ENCODE measurements at places on chromosomes 13 and 19.

GRCh38 chr13:113861433-113862030 is 2.3 kb downstream of the GAS6 start:
- no peak for DNase-seq

DNA sequence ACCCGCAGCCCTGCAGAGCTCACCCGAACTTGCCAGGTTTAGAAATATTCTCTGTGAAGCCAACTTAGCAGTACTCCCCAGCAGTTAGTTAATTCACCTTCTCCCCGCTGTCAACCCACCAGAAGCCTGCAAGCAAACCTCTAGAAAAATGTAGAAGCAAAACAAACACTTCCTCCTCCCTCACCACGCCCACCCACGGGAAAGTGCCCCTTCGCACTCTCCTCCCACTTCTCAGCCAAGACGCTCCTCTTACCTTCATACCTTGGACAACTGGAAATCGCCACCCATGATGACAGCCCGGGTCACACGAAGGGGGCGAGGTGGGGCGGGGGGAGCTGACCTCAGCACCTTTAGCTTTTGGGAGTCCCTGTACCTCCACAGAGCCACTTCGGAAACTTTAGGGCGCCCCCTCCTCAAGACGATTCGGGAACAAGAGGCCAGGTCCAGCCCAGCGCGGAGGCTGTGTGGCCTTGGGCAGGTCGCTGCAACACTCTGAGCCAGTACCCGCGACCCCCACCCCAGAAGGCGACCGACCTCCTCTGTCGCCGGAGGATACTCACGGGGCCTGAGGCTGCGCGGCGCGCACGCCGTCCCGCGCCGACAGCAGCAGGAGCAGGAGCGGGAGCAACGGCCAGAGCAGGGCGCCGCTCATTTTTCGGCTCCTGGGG is 485 bp downstream of the CPAMD8 start:
- no peak for DNase-seq

- no peak for DNase-seq
These were observed 28.0 kb upstream of the WASF3 start for GRCh38 chr13:26529441-26529840.

DNA sequence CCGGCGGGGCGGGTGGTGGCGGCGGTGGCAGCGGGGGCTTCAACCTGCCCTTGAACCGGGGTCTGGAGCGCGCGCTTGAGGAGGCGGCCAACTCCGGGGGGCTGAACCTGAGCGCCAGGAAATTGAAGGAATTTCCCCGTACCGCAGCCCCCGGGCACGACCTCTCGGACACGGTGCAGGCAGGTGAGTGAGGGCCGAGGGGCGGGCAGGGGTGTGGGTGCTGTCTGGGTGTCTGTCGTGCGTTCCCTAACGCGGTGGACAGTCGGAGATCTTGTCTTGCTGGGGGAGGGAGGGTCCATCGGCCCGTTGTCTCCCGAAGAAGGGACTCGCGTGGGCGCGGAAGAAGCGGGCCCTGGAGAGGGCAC is 533 bp downstream of the LRCH1 start:
- DNase-seq: no peak

- no peak for DNase-seq
These were observed 58.4 kb downstream of the ENOX1 start for GRCh38 chr13:43728421-43728820.

- peak; percentile 92 for DNase-seq
These were observed 40.8 kb upstream of the ISYNA1 start for GRCh38 chr19:18478545-18479311.

DNA sequence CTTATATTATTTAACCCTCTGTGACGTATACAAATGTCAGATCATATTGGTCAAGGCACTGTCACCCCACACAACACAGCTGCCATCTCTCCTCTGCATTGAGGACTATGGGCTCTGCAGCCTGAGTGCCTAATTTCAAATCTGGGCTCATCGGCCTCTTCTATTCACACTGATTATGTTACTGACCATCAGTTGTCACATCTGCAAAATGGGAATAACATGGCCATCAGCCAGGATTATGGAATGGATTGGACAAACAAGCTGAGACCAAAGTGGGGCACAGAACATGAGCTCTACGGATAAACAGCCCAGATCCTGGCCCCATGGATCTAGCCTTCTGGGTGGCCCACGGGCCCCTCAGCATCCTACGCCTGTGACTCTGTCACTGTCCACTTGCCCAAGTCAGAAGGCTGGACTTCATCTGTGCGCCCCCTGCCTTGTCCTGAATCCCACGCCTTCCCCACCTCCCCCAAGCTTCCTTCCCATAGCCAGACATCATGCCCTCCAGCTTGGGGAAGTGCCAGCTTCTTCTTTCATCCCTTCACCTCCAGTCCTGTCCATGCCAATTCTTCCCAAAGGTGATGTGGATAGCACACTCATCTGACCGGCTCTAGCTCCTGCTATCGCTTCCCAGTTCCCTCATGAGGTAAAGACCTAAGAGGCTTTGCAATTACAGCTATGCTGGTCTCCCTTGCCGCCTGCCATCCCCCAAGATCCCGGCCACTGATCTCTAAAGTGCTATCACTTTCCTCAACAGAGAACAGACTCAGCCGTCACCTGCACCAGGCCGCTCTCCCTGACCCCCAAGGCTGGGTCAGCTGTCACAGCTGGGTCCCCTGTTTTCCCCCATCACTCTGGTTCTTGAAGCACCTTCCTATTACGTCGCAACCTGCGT is 872 bp downstream of the FARSA start:
- DNase-seq: no peak

GRCh38 chr13:78958006-78958405 is 299.1 kb upstream of the OBI1 start:
- no peak for DNase-seq

- no peak for DNase-seq
These were observed 1301.5 kb upstream of the ATXN8OS start for GRCh38 chr13:68806125-68806524.

DNA sequence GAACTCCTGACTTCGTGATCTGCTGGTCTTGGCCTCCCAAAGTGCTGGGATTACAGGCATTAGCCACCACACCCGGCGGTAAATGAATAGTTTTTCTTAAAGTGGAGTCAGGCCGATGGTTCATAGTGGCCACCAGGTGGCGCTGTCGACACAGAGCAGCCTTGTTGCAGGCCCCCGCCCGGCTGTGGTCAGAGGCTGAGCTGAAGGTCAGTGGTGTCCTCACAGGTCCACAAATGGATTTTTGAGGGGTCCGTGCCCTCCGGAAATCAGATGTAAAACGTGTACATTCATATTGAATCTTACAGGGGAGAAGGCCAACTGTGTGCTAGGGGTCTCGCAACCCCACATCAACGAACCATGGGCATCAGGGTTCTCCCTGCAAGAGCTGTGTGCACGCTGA is 13.4 kb upstream of the WDR18 start:
- DNase-seq: peak; percentile 1

- DNase-seq: no peak
These were observed 5.0 kb upstream of the CCDC194 start for GRCh38 chr19:17398902-17399527.

Data from GF-D8 (cell line).